ENCODE measurements at places on chromosomes 1 and 21.

DNA sequence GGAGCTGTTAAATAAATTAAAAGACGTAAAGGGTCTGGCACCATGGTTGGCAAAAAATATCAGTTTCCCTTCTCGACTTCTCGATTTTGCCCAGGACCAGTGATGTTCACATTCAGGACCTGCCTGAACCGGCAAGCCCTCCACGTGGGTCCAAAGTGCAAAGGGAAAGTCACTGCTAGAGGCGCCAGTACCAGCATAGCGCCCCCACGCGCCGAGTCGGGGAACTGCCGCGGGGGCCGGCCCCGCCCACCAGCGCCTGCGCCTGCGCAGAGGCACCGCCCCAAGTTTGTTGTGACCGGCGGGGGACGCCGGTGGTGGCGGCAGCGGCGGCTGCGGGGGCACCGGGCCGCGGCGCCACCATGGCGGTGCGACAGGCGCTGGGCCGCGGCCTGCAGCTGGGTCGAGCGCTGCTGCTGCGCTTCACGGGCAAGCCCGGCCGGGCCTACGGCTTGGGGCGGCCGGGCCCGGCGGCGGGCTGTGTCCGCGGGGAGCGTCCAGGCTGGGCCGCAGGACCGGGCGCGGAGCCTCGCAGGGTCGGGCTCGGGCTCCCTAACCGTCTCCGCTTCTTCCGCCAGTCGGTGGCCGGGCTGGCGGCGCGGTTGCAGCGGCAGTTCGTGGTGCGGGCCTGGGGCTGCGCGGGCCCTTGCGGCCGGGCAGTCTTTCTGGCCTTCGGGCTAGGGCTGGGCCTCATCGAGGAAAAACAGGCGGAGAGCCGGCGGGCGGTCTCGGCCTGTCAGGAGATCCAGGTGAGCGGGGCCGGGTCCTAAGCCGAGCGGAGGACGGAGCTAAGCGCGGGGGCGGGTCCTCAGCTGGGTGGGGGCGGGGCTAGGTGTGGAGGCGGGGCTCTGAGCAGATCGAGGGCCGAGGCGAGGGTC lies at the start of gene PINK1:
Gene PINK1, plus strand, starts transcription at position 269 of the 875 bp plus-strand sequence. Its CDS starts 91 bp downstream, at position 360.
- peak; percentile 80 for DNase-seq

GRCh38 chr21:15140321-15141019 lies 75.7 kb upstream of the NRIP1 start:
- DNase-seq, result no peak

DNA sequence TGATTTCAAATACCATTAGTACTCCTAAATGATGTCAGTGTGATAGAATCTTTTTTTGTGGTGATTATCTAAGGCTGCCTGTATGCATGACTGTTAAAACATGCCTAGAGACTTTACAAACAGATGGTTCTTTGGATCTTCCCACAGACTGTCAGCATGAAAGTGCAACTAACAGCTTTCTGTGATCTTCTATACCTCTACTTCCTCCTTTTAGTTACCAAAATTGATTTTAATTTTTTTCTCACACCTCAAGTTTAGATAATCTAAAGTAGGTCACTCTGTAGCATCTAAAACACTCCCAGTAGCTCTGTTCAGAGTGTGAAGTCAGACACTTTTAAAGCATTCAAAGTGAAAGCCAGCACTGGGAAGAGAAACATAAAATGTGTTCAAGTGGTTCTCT lies 534.5 kb downstream of the PTPRC start:
- peak; percentile 65 for DNase-seq

- DNase-seq, result no peak
Measured at GRCh38 chr1:185421485-185422107, 104.6 kb upstream of the IVNS1ABP start.

DNA sequence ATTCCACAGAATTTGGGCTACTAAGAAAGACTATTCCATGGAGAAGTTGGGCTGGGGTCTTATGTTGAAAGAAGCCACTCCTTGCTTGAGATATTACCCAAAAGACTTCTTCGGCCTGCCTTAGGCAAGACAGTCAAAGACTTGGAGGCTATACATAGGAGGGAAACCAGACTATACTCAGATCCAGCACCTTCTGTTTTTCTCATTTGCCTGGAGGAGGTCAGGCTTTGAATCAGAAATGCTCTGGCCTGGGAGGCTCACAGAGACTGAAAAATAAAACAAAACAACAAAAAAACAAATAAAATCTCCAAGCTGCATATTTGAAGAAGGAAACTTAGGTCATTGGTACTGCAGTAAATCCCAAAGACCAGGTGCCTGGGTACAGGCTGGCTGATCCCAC lies 38.4 kb upstream of the EXOSC10 start:
- DNase-seq, result no peak

DNA sequence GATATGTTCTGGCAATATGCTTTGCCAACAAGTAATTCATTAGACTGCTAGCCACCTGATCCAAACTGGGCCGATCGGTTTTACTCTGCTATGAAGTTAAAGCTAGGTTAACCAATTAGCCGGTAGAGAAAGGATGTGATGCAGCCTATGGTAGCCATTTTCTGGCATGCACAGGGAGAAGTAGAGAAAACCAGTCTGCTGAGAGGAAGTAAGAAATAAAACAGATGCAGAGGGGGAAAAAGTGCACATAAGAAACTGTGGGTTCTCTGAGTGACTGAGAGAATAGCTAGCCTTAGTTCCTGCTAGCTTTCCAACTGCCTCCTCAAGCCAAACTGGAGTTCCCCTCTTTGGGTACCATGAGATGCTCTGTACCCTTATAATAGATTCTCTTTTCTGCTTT lies 52.8 kb downstream of the ARID4B start:
- peak; percentile 28 for DNase-seq

DNA sequence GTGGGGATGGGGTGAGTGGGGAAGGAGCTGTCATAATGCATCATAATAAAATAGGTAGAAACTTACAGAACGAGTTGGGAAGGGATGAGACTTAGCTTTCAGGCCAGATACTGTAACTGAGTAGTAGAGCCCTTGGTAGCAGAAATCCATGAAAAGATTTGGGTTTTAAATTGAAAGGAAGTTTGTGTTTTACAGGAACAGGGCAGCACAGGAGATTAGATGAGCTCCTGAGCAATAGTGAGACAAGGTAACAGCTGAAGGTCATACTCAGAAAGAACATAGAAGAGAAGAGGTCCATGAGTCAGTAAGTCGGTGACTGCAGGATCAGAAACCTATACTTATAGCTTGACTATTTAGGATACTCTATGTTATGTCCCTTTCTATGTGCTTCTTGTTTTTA lies 7.3 kb downstream of the MAP10 start:
- no peak for DNase-seq

DNA sequence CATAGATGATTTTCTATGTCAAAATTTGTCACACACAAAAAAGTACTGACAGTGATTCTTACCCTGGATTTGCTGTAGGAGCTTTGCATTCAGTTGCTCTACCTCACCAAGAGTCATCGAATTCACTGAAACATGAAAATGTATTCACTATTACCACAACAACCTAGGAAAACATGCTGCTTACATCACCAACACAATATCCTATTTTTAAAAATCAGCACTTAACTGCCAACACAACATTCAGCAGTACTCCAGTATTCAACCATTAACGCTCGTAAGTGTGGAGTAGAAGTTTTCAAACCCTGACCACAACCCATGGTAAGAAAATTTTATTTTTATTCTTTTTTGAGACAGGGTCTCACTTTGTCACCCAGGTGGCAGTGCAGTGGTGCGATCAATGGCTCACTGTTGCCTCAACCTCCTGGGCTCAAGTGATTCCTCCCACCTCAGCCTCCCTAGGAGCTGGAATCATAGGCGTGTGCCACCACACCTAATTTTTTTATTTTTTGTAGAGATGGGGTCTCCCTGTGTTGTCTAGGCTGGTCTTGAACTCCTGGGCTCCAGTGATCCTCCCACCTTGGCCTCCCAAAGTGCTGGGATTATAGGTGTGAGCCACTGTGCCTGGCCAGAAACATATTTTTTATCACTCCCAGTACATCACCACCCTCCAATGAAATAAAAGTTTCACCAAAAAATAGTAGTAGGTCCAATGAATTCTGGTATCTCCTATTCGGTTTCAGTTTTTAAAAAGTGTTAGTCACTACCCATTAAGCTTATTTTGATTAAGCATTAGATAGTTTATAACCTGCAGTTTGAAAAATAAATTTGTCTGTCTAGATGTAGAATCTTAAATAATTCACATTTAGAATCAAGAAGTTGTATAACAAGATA lies 23.8 kb downstream of the C21orf91 start:
- peak; percentile 72 for DNase-seq
